Bone marrow (tissue), 2 donors: ENCODE measurements at places on chromosomes 6 and 20.

DNA sequence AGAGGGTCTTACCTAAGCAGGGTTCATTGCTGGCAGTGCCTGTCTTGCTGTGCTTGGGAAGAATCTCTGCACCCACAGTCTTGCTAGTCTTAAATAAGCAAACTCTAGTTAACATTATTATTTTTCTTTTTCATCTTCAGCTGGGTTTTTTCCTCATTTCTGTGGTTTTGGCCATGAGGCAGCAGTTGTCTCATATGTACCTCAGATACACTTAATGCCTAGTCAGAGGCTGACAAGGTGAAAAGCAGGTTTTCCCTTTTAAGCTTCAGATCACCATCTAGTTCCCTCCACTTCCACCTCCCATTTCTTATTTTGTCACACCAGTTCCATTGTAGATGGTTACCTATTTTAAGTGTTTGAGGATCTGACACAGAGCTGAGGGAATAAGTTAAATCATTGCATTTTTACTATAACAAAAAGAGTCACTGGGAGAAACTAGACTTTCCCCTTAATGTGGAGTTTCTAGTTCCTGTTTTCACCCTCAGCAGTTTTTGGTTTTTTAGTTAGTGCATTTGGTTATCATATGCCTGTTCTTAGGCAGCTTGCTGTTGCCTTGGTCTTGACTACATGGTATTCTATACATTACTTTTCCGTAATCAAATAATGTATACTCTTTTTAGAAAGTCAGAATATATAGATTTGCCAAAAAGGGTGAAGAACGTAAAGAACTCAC, 46.0 kb downstream of the AFDN start:
- DNase-seq = no peak

- no peak for DNase-seq
These were observed 65.7 kb upstream of the BACH2 start for GRCh38 chr6:90362318-90362717.

GRCh38 chr6:128605961-128606360, 85.6 kb upstream of the PTPRK start:
- DNase-seq = no peak

GRCh38 chr20:52433326-52434040, 241.9 kb upstream of the ZFP64 start:
- DNase-seq = no peak

DNA sequence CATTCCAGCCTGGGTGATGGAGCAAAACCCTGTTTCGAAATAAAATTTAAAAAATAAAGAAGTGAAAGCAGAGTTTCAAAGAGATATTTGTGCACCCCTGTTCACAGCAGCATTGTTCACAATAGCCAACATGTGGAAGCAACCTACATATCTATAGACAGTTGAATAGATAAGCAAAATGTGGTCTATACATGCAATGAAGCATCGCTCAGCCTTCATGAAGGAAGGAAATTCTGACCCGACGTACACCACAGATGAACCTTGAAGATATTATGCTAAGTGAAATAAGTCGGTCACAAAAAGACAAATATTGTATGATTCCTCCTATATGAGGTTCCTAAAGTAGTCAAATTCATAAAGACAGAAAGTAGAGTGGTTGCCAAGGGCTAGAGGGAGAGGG, 6.5 kb upstream of the NCOA6 start:
- no peak for DNase-seq

GRCh38 chr20:24066076-24066700, 77.6 kb upstream of the GGTLC1 start:
- DNase-seq = no peak

GRCh38 chr6:106099235-106099537, 13.1 kb downstream of the PRDM1 start:
- no peak for DNase-seq

DNA sequence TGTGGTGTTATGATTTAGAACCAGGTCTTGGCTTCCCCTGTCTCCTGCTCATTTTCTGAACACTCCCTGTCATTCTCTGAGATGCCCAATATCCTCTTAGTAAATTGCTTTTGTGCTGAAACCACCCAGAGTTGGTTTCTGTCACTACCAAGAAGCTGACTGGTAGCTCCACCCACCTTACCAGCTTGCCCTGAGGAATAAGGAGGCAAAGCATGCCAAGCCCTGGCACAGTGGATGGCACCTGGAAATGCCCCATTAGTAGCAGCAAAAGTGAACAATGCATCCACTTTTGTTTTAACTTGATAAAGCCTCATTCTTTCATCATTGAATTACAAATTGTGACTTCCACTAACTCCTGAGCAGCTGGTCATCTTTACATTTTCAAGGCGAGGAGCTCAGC, 157.7 kb downstream of the CDC5L start:
- no peak for DNase-seq

DNA sequence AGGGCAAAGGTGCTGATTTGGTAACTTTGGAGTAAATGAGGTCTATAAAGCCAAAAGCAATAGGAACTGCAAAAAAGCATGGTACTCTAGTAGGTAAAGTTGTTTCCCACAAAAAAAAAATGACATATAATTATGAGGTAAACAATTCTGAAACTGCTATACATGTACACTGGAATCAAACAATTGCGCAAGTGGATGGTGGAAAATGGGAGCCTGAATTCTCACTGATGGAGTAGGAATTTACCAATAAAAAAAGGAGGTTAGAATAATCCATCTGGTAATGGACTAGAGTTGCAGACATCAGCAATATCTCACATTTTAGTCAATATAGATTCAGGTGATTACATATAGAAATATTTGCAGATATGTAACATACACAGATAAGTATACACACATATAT, 5.0 kb upstream of the KAT14 start:
- DNase-seq = no peak

GRCh38 chr6:39669207-39669972, 55.8 kb downstream of the KIF6 start:
- DNase-seq = no peak

- DNase-seq = no peak
These were observed 12.5 kb downstream of the RSPH9 start for GRCh38 chr6:43657221-43657802.

DNA sequence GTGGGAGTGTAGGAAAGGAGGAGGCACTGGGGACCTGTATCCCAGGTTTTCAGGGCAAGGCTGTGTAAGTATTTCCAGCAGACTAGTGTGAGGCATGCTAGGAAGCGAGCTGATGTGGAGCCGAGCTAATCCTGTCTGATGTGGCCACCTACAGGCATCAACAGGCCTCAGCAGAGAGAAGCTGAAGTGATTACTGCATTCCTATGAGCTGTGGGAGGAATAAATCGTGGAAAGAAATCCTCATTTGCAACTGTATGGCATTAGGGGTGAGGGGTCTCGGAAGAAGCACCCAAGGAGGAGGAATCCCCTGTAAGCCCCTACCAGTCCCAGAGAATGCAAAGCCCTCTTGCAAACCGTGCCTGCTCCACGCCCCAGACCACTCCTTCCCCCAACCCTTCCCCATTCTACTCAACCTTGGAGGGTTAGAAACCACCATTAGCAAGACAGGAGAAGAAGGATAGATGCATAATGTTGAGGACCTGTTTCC, 41.6 kb downstream of the C6orf15 start:
- DNase-seq = no peak

- peak; percentile 38 for DNase-seq
These were observed 59.6 kb upstream of the RNF24 start for GRCh38 chr20:4074877-4075455.

DNA sequence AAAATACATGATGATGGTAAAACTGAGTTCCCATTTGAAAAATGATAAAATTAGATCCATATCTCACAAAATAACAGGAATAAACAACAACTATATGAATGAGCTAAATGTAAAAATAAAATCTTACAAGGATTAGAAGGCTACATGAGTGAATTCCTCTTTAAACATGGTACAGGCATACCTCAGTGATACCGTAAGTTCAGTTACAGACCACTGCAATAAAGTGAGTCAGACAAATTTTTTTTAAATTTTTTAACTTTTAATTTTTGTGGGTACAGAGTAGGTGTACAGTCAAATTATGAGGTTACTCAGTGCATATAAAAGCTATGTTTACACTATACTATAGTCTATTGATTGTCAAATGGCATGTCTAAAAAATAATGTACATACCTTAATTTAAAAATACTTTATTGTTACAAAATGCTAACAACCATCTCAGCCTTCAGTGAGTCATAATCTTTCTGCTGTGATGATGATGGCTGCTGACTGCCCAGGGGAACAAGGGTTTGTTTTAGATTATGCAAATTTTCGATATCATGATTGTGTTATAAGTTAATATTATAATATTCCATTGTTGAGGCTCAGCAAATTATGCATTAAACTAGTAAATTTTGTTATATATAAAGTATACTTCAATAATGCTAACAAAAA, 222.8 kb upstream of the RUNX2 start:
- DNase-seq = no peak

GRCh38 chr6:166752097-166752496, 125.0 kb upstream of the RPS6KA2 start:
- DNase-seq = no peak

GRCh38 chr6:122276637-122277036, 122.8 kb upstream of the HSF2 start:
- no peak for DNase-seq

GRCh38 chr6:84150705-84151104, 76.7 kb downstream of the CEP162 start:
- no peak for DNase-seq

- no peak for DNase-seq
These were observed 82.1 kb upstream of the DTNBP1 start for GRCh38 chr6:15744818-15745402.

DNA sequence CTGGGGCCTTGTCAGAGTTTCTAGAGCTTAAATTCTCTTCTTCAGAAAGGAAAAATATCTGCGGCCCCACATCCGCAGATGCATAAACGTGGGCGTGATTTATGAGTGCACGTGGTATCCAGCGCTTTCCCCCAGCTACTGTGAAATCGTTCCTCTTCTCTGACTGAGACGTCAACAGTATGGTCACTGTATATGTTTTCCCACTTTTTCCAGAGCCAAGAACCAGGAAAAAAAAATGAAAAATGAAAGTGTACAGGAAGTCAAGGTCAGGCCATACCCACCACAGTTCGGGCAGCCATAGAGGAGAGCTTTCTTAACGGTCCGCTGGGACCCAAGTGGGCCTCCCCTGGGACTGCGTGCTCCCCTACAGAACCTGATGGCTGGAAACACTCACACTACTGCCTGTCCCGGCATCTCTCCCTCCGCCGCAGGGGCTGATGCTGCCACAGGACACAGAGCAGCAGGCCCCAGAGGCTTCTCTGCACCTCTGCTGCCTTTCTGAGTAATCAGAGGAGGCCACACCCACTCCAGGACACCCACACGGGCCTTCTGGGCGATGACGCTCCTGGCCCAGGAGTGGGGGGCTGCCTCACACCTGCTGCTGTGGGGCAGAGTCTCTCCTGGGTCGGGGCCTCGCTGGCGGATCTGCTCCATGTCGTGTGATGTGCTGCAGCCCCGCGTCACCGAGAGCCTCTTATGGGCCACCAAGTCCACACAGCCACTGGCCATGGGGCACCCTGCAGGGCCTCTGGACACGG, 16.4 kb upstream of the STX16 start:
- DNase-seq = no peak

DNA sequence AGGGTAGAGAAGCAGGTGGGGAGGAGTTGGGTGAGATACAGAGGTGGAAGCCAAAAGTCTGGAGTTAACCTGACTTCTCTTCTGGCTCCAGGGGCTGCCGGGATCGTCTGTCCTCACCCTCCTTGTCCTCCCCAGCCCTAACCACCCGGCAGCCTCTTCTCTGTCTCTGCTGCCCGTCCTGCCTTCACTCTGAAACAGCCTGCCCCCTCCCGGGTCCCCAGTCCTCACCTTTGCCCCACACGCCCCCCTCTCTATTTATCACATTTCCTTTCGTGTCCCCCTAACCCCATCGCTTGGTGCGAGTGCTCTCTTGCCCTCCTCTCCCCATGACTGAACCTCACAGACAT, 5.7 kb downstream of the RING1 start:
- DNase-seq = no peak

- no peak for DNase-seq
These were observed 130.7 kb upstream of the SIM1 start for GRCh38 chr6:100595456-100595855.

DNA sequence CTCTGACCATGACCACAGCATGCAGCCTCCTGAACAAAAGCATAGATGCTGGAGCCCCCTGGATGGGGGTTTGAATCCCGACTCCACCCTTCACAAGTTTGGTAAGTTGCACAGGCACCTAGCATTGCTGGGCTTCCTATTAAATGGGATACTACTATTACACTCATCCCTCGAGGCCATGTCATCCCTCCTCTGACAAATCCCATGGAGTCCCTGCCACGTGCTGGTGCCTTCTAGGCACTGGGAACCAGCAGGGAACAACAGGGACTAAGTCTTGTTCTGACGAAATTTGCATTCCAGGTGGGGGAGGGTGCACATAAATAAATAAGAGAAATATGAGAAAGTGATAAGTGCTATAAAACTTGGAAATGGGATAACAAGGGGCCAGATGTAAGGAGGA, 15.3 kb upstream of the SIRPA start:
- DNase-seq = no peak

GRCh38 chr6:158816329-158816728, 2.8 kb downstream of the EZR start:
- DNase-seq = no peak

DNA sequence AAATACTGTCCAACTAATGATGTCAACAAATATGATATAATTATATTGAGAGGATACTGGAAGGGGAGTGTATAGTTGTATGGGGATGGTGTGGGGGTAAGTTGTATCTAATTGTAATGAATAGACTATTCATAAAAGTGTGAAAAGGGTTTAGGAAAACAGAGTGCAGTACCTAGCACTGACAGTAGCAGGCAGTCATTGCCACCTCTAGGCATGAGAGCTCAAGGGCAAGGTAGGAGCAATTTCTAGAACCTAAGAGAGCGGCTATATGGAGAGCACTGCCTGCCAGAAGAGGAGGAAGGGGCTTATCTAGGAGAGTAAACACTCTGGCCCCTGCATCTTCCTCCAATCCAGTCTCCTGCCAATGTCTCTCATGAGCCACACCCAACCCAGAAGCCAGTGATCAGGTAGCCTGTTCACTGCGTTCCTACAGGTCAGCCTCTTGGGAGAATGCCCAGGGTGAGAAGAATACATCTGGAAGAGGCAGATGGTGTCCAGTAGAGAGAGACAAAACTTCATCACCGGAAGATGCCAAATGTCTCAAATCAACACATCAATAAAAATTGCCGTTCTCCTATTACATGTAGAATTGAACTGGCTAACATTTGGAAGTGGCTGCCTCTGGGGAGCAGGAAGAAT, 200.0 kb downstream of the LY86 start:
- DNase-seq = peak; percentile 9

- no peak for DNase-seq
These were observed 155.9 kb downstream of the MYLK4 start for GRCh38 chr6:2594868-2595267.

DNA sequence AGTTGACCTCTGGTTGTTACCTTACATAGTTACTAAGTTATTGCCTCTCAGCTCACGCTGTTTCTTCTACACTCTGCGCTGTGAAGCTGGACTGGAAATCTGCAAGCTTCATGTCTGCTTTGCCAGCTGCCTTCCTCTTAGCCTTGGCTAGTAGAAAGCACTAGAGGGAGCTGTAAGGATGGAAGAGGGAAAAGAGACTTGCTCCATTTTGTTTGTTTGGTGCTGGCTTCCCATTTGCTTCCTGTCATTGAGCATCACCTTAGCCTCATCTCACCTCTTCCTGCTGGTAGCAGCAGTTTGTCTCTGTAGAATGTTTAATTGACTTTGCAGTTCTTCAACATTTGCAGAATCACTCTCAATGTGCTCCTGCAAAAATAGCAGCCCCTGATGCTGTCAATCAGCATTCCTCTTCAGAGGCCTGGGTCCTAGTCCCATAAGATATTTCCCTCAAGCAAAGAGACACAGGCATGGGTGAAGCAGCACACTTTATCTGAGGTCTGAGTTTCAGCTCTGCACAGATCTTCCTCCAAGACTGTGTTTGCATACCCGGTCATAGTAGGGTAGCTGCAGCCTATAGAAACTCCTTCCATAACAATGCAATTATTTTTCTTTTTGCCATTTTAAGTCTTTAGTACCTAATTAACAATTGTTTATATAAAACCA, 302.2 kb upstream of the EPHA7 start:
- no peak for DNase-seq
